ENCODE measurements at places on chromosomes 2 and 18.

GRCh38 chr2:178522950-178523595 lies 42.8 kb downstream of the PLEKHA3 start:
- DNase-seq = peak; percentile 40

GRCh38 chr18:40652321-40652720 lies 1302.7 kb upstream of the PIK3C3 start:
- DNase-seq = no peak

GRCh38 chr2:133247631-133248030 lies 320.6 kb downstream of the NCKAP5 start:
- no peak for DNase-seq

DNA sequence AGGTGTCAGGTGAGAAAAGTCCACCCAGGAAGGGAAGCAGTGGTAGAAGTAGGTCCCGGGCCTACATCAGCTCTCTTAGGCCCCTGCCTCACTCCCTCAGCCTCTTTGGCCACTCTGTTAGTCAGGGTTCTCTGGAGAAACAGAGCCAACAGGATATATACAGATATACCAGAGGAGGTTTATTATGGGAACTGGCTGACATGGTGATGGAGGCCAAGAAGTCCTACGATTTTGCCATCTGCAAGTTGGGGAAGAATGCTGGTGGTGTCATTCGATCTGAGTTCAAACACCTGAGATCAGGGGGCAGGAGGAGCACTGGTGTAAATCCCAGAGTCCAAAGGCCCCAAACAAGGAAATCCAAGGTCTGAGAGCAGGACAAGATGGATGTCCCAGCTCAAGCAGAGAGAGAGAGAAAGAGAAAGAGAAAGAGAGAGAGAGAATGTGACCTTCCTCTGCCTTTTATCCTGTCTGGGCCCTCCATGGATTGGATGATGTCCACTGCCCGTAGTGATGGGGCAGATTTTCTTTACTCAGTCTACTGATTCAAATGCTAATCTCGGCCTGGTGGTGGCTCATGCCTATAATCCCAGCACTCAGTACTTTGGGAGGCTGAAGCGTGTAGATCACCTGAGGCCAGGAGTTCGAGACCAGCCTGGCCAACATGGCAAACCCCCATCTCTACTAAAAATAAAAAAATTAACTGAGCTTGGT lies 111.1 kb upstream of the MYCN start:
- no peak for DNase-seq

DNA sequence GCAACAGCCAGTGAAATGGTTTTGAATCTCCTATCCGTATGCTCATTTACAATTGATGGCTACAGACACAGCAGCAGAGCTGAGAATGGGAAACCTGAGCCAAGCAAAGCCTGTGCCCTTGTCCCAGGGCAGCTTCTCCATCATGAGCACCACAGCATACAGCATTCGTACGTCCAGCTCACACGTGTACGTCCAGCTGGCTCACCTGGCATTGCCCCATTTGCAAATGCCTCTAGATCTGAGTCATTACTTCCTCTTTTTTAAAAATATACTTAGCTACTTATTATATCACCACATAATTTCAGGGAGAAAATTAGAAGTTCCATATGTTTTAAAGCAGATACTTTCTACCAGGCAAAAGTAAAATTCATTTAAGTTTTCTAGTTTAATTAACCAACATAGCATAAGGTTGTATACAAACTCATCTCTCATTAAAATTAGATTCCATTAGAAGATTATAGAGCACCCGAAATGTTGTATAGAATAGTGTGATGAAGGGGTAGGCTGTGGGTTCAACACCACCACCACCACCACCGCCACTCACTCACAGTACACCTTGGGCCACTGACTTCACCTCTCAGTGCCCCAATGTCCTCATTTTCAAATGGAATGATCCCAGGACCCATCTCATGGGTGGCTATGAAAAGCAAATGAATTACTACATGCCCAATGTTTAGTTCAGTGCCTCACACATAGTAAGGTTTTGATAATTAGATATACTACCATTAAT lies 31.4 kb upstream of the TMEM177 start:
- DNase-seq = no peak

DNA sequence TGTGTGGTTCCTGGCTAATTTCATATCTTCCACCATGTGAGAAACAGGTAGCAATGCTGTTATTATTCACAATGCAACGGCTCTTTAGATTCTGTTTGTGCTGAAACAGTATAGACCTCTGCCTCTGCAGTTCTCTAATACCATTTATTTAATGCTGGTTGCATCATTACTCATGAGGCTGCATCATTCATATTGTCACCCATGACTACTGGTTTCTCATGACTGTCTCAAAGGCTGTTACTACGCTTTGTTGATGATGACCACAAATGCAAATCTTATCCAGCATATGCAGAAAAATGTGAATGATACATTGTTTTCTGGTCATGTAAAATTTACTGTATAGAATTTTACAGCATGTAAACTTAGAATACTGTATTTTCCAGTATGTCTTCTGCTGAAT lies 22.5 kb downstream of the CAVIN2 start:
- no peak for DNase-seq
